ENCODE measurements at places on chromosomes 12 and 14. TPM values are rescaled to one million over a fixed set of nuclear protein-coding genes. Genes with fewer than 3 reads are reported as not detected.

- no peaks in the 10 kb centered on the region for H3K27me3 ChIP-seq
- DNase-seq = no peak
Measured at GRCh38 chr12:59890896-59891579, 295.2 kb downstream of the SLC16A7 start.

DNA sequence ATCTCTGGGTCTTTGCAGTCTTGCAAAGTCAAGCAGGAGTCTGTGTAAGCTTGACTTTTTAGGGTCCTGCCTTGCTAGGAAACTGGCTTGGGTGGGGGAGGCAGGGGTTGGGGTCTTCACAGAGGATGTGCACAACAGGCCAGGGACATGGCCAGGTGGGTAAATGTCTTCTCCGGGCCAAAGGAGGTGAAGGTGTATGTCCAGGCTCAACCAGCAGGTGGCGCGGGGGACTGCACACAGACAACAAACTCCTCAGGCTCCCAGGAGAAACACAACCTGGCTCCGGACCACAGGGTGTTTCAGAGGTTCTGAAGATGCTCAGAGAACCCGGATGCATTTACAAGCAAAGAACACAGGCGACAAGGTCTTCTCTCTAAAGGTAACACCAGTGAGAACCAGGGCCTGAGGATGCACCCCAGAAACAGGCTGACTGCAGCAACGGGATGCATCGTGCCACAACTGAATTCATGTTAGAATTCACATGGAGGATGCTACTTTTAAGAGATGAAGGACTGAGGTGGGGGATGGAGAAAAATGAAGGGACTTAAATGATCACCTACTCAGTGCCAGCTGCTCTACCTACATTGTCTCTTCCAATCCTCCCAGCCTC lies 56.0 kb downstream of the PLEKHG3 start:
- peaks cover 3% of the 10 kb centered on the region for H3K4me1 ChIP-seq
- no peak overlapping the region for H3K4me3 ChIP-seq
- no peaks in the 10 kb centered on the region for H3K27me3 ChIP-seq

TXNRD1 gene
- total RNA-seq = 348 TPM

GRCh38 chr14:22314183-22314820 lies 274.7 kb downstream of the DAD1 start:
- DNase-seq = no peak
- no peak overlapping the region for H3K27ac ChIP-seq
- no peaks in the 10 kb centered on the region for H3K27me3 ChIP-seq
- no peaks in the 10 kb centered on the region for H3K36me3 ChIP-seq
- H3K4me1 ChIP-seq = no peaks in the 10 kb centered on the region

NRIP2 gene
- not detected for total RNA-seq

- no peaks in the 10 kb centered on the region for H3K36me3 ChIP-seq
- no peak overlapping the region for H3K27ac ChIP-seq
- H3K27me3 ChIP-seq = no peaks in the 10 kb centered on the region
- no peak overlapping the region for H3K4me3 ChIP-seq
- no peaks in the 10 kb centered on the region for H3K4me1 ChIP-seq
- DNase-seq = no peak
Measured at GRCh38 chr12:106238146-106238545, 9.7 kb downstream of the CKAP4 start.

RHEBL1 gene
- 4.7 TPM for total RNA-seq

EXOC3L4 gene
- 2.6 TPM for total RNA-seq

SLC6A13 gene
- 0.57 TPM for total RNA-seq

- H3K27ac ChIP-seq = no peak overlapping the region
- H3K36me3 ChIP-seq = no peaks in the 10 kb centered on the region
- no peaks in the 10 kb centered on the region for H3K27me3 ChIP-seq
- H3K4me1 ChIP-seq = no peaks in the 10 kb centered on the region
- DNase-seq = no peak
Measured at GRCh38 chr14:71713016-71713415, 219.2 kb upstream of the RGS6 start.

GRCh38 chr12:127121494-127122084 lies 1145.4 kb upstream of the TMEM132C start:
- H3K36me3 ChIP-seq = no peaks in the 10 kb centered on the region
- H3K27ac ChIP-seq = no peak overlapping the region
- H3K4me3 ChIP-seq = no peak overlapping the region
- H3K4me1 ChIP-seq = no peaks in the 10 kb centered on the region
- H3K27me3 ChIP-seq = no peaks in the 10 kb centered on the region

DNA sequence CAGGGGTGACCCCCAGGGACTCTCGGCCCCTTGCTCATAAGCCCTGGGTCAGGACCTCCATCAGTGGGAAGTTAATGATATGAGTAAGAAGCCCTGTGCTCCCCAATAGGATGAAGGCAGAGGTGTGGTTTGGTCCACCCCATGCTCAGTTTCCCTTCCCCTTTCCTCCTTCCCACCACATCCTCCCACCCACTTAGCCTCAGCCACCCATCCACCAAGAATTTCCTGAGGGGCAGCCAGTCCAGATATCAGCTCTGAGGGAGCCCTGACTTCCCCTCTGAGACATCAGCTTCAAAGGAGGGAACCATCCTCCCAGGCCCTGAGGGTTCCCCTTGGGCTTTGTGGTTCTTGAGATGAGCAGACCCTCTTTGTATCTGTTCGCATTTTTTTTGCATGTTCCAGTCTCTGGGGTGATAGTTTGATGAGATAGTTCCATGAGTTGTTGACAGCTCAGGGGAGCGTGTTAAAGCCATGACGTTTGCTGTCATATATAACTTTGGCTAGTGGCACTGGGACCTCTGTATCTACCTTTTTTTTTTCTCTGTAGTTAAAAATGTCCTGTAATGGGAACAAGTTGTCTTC lies 71.2 kb downstream of the LGMN start:
- no peak overlapping the region for H3K27ac ChIP-seq

DNA sequence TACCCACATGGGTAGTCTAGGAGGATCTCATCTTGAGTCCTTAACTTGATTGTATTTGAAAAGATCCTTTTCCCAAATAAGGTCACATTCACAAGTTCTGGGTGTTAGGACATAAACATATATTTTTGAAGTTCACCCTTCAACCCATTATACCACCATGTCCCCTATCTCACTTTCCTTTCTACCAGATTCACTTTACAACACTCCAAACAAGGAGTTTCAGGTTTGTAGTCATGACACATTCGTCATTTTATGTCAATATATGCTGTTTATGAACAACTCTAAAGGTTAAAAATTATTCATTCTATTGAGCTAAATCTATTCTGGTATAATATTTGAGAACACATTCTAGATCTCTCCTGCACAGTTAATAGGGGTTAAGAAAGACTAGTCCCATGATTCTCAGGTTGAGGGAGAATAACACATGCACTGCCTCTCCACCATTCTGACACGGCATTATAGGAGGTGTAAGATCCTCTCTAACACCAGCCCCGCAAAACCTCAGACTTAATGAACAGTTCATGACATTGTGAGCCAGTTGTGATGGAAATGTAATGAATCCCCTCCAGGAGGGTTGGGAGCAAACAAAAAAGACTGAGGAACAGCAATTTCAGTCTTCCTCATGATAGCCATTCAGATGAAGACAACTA lies 72.0 kb upstream of the PSMA6 start:
- H3K27ac ChIP-seq = no peak overlapping the region
- no peak for DNase-seq
- no peaks in the 10 kb centered on the region for H3K4me1 ChIP-seq
- H3K36me3 ChIP-seq = no peaks in the 10 kb centered on the region

STYK1 gene
- 0.85 TPM for total RNA-seq

DNA sequence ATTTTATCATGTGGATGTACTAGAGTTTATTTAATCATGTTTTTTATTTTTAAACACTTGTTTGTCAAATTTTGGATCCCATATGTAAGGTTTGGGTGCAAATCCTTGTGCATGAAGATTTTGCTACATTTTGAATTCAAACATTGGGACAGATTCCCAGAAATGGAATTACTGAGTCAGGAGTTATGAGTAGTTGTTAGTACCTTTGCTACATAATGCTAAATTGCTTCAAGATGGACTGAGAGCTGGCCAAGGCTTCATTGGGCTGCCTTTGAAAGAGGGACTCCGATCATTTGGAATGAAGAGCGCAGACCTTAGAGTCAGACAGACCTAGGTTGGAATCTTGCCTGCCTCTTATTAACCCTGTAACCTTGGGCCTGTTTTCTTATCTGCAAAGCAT lies 154.9 kb upstream of the PWP1 start:
- DNase-seq = no peak
- H3K4me3 ChIP-seq = no peak overlapping the region
- no peak overlapping the region for H3K27ac ChIP-seq
- no peaks in the 10 kb centered on the region for H3K4me1 ChIP-seq
